Stimulated activated CD4-positive, alpha-beta T cell treated with anti-CD3 and anti-CD28 coated beads, Interleukin-15, amount 100 ng/mL, for 1 hour (primary cell): ENCODE measurements at places on chromosomes 2 and 18.

DNA sequence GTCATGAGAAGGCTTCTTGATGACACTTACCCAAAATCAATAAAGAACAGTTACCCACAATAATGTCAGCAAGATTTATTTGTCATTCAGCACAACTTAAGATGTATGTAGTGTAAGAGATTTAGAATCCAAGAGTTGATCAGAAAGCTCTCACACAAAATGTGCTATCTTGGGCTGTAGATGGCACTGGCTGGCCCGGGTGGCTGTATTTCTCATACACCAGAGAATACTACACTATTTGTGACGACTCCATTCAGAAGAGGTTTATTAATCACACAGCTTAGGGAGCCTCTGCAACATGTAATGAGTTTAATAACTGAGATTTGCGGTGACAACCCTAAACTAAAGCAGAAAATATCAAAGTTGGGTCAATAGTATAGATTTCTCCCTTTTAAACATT lies 530.4 kb upstream of the KLHL29 start:
- no peak for DNase-seq

DNA sequence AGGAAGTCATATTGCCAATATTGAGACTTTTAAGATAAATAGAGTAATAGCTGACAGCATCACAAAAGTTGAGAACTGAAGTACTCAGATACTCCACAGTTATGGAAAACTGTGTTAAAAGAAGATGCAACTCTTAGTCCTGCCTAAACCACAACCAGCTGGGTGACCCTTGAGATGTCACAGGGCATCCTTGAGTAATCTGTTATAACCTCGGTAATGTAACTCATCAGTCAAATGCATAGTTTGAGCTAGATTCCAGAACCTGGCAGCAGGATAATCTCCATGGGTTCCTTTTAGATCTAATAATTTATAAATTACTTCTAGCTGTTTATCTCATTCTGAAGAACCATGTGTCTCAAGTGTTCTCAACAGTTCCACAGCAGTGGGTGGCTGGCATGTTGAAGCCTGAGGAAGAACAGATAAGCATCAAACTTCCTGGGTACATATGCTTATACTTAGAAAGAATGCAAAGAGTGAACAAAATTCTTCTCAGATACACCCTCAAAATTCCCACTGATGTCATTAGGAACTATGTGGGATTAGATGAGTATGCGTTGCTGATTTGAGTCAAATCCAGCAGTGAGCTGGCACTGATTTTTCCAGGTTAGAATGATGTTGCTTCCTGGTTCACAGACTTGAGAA lies 304.1 kb upstream of the ERBB4 start:
- no peak for DNase-seq

DNA sequence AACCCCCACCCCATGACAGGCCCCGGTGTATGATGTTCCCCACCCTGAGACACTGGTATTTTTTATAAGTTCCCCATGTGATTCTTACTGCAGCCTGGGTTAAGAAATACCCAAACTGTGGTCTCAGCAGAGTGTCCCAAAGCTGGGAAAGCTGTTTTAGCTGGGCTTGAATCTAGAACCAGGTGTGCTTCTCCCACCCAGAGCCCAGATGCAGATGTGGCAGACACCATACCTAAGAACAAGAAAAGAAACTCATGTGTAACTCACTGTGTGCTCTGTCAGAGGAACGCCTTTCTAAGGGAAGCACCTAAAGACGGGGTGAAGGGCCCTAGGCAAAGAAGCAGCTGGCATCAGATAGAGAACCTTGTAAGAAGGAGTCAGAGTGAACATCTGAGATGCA lies 23.9 kb downstream of the DOK1 start:
- no peak for DNase-seq

DNA sequence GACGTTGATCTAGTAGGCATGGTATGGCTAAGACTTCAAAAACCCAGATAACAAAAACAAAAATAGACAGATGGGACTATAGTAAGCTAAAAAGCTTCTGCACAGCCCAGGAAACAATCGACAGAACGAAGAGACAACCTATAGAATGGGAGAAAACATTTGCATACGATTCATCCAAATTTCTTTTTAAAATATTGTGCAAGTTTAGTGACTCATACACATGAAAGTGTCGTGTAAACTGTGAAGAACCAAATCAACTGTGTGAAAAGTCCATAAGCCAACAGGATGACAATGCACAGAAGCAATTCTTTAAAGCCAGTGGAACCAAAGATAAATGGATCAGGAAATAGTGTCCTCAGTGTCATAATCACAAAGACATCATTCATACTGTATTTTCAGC lies 671.1 kb downstream of the RNF144A start:
- DNase-seq: no peak

- no peak for DNase-seq
Observed at GRCh38 chr2:109349503-109350465, 220.8 kb downstream of the SH3RF3 start.

GRCh38 chr2:47849368-47849767 lies 56.9 kb downstream of the FBXO11 start:
- no peak for DNase-seq

DNA sequence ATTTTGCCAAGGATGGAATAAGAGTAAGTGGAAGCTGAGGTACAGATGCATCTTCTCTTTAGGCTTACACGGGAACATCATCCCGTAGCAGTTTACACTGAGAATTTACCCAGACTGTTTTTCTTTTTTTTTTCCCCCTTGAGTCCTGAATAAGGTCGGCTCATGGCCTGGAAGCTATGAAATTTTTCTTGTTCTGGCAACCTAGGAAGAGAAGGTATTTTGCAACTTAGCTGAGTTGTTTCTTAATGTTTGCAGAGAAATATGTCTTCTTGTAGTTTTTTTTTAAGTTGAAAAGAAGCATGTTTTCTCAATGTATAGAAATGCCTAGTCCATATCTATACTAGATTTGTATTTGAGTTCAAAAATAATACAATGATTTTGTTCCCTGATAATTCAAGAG lies 712.5 kb downstream of the TDRD15 start:
- no peak for DNase-seq

GRCh38 chr18:77905011-77905410 lies 655.4 kb downstream of the GALR1 start:
- no peak for DNase-seq

GRCh38 chr2:43051338-43051737 lies 175.1 kb downstream of the ZFP36L2 start:
- no peak for DNase-seq

- DNase-seq: no peak
Observed at GRCh38 chr2:223835701-223836532, 1.5 kb downstream of the AP1S3 start.

- no peak for DNase-seq
Observed at GRCh38 chr2:159614534-159615366, 1.6 kb downstream of the BAZ2B start.

DNA sequence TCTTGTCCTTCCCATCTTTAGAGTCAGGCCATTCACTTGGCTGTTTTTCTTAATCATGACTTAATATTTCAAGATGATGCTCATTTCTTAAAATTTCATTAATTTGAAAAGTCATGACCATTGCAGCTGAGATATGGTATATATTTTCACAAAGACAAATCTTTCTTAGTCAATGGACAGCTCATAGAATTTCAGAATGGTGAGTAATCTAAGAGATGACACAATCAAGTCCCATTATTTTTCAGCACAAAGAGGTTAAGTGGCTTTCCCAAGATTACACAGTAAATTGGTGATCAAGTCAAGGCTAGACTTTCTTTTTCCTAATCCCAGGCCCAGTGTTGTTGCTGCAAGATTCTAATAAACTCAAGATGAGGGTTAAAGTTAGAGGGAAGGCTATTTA lies 34.4 kb upstream of the NT5C1B start:
- DNase-seq: no peak

DNA sequence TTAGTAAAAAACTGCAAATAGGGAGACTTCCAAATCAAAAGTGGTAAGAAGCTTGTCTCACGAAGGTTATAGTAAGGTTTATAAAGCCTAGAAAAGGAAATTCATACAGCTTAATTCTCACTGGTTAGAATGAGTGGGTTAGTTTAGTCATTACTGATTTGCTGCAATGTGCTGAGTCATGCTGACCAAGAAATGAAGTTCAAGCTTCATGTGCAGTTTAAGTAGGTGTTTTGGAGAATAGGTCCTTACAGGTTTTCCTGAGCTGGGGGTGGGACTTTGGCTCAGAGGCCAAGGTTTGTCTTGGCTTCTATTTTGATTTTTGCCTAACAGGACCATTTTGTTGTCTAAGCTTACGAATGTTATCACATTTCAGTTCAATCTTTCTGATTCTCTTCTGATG lies 15.1 kb downstream of the CLIP4 start:
- no peak for DNase-seq

- no peak for DNase-seq
Observed at GRCh38 chr2:232890896-232891601, 21.0 kb downstream of the SNORC start.

GRCh38 chr2:74146929-74147726 lies 584 bp downstream of the BOLA3 start:
- no peak for DNase-seq

GRCh38 chr2:191957996-191958860 lies 111.3 kb upstream of the CAVIN2 start:
- no peak for DNase-seq

GRCh38 chr2:234995332-234996068 lies 43.7 kb downstream of the SH3BP4 start:
- no peak for DNase-seq
